ENCODE measurements at places on chromosomes 5 and 9.
A peak's percentile ranks its signal among the peaks of the same experiment; 100 is the strongest.

DNA sequence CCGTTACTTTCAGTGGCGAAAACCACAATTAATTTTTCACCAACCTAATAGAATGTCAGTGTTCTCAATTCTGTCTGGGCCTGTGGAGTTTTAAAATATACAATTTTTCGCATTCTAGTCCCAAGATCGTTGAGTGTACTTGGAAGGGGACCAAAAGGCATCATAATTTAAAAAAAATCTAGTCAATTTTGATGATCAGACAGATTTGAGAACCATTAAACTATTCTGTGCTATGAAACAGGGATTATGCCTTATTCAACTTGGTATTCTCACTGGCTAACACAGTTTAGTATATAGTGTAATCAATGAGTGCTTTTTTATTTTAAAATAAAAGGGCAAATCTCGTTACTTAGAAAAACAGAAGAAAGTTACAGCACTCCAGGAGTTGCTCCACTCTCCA, 61.5 kb upstream of the TNFSF15 start:
- no peak for DNase-seq

- no peak for DNase-seq
Observed at GRCh38 chr5:477871-478270, 34.9 kb downstream of the EXOC3 start.

DNA sequence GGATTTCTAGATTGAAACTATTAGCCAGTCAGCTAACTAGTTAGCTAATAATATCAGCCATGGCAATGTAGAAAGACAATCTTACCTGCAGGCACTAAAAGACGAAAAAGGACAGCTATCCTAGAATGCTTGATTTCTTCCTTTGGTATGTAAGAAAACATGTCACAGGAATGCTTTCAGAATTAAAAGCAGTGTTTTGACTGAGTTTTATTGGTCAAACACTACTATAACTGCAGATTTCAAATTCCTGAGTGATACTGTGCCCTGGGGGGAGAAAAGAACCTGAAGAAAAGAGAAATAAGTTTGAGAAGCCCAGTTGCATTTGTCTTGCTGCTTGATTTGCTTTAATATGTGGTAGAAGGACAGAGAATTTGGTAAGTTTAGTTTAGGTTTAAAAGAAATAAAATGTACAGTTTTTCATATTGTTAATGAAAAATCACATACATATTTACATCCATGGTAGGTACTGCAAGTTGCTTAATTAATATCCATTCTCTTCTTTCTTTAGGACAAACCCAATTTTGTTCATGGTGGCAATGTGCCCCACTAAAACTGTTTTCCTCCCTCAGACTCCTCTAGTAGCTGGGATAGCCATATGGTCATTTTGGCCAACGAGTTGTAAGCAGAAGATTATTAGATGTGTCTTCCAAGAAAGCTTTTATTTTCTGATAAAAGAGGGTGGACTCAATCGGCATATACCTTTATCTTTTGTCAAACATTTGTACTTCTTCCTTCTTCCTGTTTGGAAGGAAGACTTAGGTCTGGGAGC, 4.3 kb upstream of the FAM169A start:
- DNase-seq, result no peak

- DNase-seq, result peak; percentile 75
Observed at GRCh38 chr9:18452276-18452675, 21.7 kb upstream of the ADAMTSL1 start.

- DNase-seq, result no peak
Observed at GRCh38 chr9:6109571-6109970, 94.1 kb upstream of the RANBP6 start.

DNA sequence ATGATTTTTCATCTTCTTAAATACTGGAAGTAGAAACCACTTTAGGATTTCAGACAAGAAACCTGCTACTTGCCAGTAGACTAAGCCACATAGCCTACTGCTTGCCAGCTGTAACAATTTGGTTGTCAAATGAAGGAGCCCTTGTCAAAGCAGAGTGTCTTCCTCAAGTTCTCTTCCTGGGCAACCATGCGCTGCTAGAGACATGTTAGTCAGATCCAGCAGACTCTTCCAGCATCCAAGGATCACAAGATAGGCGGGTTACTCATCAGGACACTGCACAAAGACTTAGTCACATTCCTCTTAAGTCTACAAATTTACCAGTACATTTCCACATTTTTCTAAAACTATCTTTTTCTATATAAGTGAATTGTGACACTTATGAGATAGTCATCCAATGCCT, 24.4 kb downstream of the SKIC3 start:
- peak; percentile 77 for DNase-seq

DNA sequence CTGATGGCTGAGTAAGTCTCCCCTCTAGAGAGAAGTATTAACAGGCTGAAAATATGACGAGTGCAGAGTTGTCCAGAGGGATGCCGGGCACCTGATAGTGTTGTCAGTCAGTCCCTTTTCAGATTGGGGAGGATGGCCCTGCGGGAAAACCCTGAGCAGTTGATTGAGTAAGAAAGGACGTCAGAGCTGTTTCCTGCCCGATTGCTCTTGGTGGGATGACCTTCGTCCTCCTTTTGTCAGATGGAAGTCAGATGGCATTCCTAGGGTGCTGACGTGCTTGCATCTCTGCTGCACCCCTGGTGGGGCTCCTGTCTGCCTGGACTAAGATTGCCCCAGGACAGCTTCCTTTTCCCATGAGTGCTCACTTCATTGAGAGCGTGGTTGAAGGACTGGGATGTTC, 9.8 kb downstream of the ZNF354B start:
- peak; percentile 28 for DNase-seq

- DNase-seq, result peak; percentile 53
Observed at GRCh38 chr5:15601274-15601673, 101.3 kb downstream of the FBXL7 start.

GRCh38 chr5:66892716-66893115, 296.5 kb downstream of the MAST4 start:
- DNase-seq, result no peak

DNA sequence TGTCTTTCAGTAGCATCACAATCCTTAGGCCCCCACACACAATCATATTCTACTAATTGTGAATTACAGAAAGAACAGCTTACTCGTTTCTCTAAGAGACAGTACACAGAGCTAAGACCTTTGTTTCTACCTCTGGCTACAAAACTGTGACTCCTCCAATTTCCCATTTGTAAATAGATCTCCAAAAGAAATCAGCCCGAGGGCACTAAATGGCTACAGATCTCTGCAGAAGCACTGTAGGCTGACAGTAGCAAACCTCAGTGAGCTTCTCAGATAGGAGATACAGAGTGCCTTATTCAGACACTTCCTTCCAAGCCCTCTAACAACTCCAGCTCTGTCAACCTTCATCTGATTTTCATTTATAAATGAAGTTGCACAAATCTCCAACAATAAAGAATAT, 51.0 kb downstream of the EFNA5 start:
- no peak for DNase-seq

DNA sequence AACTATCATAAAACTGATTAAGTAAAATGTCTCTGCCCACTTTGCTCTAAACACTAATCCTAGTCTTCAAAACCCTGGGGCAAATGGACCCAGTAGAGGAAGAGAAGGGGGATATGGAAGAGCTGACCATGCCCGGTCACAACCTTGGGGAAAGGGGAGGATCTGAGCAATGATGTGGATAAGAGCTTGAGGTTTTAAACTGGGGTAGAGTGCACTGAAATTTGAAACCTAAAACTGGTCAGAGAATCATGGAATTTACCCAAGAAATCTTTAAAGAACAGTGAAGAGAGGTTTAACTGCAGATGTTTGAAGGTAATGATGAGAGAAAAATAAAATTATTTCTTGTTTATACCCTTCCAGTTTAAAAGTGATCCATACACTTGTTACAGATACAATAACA, 110.8 kb downstream of the MRPS30 start:
- no peak for DNase-seq

- DNase-seq, result peak; percentile 78
Observed at GRCh38 chr5:123785162-123786071, 273.4 kb downstream of the CSNK1G3 start.

DNA sequence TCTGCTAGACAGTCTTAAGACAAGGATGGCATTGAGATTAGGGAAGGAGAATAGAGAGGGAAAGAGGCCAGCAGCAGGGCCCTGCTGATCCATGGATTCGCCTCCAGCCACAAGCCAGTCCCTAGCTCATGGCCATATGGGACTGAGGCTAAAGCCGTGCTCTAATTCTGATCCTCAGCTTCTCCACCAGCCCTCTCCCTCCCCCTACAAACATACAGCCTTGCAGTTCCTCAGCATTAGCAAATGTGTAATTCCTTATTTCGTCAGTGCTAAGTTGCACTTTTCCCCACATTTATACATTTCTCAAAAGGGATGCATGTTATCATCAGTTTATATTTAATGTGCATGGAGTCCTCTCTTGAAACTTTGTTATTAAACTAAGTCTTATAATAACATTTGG, 34.8 kb downstream of the ZNF462 start:
- DNase-seq, result no peak

- DNase-seq, result no peak
Observed at GRCh38 chr5:15682566-15682965, 182.6 kb downstream of the FBXL7 start.

- no peak for DNase-seq
Observed at GRCh38 chr5:115544043-115544435, 536 bp downstream of the FEM1C start.

Data from foreskin fibroblast (primary cell).